ENCODE measurements at places on chromosomes 13 and 19. TPM values are rescaled to one million over a fixed set of nuclear protein-coding genes. Genes with fewer than 3 reads are reported as not detected.

DNA sequence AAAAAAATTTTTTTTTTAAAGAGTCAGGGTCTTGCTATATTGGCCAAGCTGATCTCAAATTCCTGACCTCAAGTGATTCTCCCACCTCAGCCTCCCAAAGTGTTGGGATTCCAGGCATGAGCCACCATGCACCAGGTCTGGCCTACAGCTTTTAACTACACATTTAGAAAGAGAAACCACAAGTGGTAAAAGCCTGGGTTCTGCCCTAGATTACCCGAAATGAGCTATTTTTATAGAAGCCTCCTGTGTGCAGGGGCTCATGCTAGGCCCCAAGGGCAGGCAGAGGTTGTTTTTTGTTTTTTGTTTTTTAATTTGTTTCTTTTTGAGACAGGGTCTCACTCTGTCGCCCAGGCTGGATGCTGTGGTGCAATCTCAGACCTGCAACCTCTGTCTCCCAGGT is 14.0 kb upstream of the MYADM start:
- H3K4me3 ChIP-seq: no peak overlapping the region
- H3K4me1 ChIP-seq: peaks cover 13% of the 10 kb centered on the region
- H3K36me3 ChIP-seq: no peaks in the 10 kb centered on the region
- no peak for DNase-seq

DNA sequence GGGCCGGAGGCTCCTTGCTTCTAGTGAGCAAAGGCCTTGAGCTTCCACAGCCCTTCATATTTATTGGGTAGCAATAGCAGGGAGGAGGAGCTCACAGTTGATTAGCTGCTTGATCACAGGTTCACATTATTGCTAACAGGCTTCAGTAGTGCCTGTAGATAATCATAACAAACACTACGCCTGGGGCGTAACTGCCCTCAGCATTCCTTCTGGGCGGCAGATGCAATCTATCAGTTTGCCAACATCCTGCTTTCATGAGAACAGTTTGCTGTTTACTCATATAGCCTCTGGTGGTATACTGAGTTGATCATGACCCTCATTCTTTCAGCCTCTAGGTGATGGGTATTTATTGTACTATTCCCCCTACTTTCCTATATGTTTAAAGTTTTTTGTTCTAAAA is 149.4 kb downstream of the B3GLCT start:
- H3K4me3 ChIP-seq: no peak overlapping the region
- no peak overlapping the region for H3K27ac ChIP-seq
- H3K27me3 ChIP-seq: no peaks in the 10 kb centered on the region
- H3K36me3 ChIP-seq: no peaks in the 10 kb centered on the region
- H3K4me1 ChIP-seq: no peaks in the 10 kb centered on the region

DNA sequence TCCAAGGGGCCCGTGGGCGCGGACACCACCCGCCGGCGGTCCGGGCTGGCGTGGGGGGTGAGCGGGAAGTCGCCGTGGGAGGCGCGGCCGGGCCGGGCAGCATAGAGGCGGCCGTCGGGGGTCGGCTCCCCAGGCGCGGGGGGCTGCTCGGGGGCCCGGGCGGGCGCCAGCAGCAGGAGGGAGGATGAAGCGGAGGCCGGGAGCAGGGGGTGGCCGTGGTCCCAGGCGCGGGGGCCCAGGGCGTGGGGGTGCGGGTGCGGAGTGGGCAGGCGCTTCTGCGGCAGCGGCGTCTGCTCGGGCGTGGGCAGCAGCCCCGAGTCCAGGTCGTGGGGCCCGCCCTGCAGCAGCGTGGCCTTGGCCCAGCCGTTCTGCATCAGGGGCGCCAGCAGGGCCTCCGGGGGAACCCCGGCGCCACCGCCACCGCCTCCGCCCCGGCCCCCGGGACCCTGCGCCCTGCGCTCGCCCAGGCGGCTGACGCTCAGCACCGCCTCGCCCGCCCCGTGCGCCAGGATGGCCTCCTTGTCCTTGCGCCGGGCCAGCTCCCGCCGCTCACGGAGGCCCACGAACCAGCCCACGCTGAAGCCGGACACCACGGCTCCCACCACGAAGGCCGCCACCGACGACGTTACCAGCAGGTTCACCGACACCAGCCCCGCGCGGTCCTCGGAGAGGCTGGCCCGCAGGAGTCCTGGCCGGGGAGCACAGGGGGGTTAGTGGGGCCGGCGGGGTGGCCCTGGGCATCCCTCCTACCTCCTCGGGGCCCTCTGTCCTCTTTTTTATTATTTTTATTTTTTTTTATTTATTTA is 4.2 kb upstream of the LRG1 start:
- no peak overlapping the region for H3K4me3 ChIP-seq
- no peaks in the 10 kb centered on the region for H3K27me3 ChIP-seq
- H3K27ac ChIP-seq: no peak overlapping the region
- H3K36me3 ChIP-seq: no peaks in the 10 kb centered on the region

DNA sequence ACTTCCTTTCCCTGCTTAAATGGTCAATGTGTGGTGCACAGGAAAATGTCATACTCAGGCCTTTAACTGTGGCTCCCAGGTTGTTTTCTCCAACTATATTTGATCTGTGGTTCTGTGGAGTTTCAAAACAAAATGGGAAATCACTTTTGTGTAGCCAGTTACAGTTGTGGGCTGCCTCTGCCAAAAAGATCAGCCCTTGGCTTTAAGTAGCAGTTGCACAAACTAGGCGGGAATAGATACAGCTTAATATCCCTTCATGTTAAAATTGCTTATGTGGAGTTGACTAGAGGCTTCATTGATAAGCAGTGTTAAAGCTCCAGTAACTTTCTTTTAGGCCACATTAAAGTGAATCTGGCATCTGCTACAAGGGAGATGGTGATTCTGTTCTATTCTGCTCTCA is 284.8 kb downstream of the SHISA2 start:
- H3K4me1 ChIP-seq: peaks cover 33% of the 10 kb centered on the region
- no peak overlapping the region for H3K4me3 ChIP-seq
- H3K27me3 ChIP-seq: no peaks in the 10 kb centered on the region

- peak overlapping the region; percentile 89 for H3K4me3 ChIP-seq
- H3K27ac ChIP-seq: no peak overlapping the region
- H3K4me1 ChIP-seq: peaks cover 10% of the 10 kb centered on the region
- H3K36me3 ChIP-seq: no peaks in the 10 kb centered on the region
- peaks cover 23% of the 10 kb centered on the region for H3K27me3 ChIP-seq
- peak; percentile 96 for DNase-seq
These were observed 18.9 kb upstream of the ZNRF4 start for GRCh38 chr19:5436106-5436947.

GRCh38 chr13:32752997-32753606 is 166.8 kb downstream of the PDS5B start:
- no peaks in the 10 kb centered on the region for H3K36me3 ChIP-seq
- H3K27ac ChIP-seq: no peak overlapping the region
- H3K4me3 ChIP-seq: no peak overlapping the region
- H3K27me3 ChIP-seq: no peaks in the 10 kb centered on the region

DNA sequence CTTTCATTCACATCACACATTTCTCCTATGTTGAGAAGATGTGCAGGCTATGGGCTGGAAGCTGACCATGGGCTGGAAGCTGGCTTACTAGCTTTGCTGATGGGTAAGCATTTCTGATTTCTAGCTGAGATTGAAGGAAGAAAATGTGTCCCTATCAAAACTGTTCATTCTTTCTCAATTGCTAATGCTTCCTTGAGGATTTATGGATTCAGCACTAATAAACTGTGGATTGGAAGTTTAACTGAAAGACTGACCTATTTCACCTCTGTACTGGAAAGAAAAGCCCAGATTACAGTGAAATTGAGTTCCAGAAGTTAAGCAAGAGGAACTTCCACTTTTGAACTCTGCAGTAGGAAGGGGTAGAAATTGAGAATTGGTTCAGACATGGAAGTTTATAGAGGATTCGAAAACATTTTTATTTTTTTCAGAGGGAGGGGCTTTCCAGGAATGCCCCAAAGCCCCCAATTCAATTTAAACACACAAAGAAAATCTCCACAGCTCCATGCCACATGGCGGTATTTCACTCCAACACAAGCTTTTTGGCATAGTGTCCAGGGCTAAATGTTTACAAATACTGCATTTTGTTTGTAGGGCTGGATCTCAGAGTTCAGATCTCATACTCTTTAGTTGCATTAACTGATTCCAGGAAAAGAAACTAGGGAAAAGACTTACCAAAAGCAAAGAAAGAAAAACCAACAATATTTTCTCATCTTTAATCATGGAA is 61.2 kb upstream of the ARGLU1 start:
- H3K36me3 ChIP-seq: no peaks in the 10 kb centered on the region
- DNase-seq: no peak
- H3K4me1 ChIP-seq: no peaks in the 10 kb centered on the region
- H3K27me3 ChIP-seq: no peaks in the 10 kb centered on the region
- H3K27ac ChIP-seq: no peak overlapping the region

Gene MYO16
- not detected for total RNA-seq

Gene R3HDM4
- total RNA-seq: 87.8 TPM

Gene FOXA3
- total RNA-seq: 15.1 TPM

Gene KLC3
- total RNA-seq: 6.4 TPM

Gene CC2D1A
- 27.3 TPM for total RNA-seq

Gene DUXA
- not detected for total RNA-seq

Gene OLFM4
- not detected for total RNA-seq
